ENCODE measurements at places on chromosomes 2 and 18.

DNA sequence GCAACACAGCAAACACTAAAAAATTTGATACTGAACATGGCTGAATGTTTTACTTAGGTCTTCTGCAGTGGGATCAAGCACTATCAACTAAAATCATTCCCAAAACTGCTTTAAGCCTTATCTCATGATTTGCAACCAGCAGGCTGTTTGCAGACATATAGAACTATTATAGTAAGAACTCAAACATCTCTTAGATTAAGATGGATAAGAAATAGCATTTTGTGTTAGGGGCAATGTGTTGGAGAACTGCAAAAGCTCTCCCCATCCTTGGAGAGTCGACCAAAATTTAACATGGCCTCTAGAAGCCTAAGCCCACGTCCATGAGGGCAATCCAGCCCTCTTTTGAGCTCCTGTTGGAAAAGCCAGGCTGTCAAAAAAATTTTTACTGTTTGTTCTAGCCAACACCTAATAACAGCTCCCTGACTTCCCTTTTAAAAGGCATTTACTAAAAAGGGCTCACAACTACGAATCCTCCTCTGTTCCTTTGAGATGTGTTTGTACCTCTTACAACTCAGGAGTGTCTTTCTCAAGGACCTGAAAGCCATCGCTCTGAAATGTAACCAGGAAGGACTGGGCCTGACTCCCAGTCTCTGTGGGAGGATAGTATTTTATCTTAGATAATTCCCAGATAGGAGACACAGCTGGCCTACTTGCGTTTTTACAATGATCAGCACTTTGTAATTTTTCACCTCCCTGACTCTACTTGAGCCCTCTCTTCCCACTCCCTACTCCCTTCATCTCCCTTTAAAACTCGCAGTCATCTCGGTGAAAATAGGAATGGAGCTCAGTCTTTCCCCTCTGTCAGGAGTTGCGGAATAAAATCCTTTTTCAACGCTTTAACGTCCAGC is 1.4 kb downstream of the KRCC1 start:
- no peak for DNase-seq

DNA sequence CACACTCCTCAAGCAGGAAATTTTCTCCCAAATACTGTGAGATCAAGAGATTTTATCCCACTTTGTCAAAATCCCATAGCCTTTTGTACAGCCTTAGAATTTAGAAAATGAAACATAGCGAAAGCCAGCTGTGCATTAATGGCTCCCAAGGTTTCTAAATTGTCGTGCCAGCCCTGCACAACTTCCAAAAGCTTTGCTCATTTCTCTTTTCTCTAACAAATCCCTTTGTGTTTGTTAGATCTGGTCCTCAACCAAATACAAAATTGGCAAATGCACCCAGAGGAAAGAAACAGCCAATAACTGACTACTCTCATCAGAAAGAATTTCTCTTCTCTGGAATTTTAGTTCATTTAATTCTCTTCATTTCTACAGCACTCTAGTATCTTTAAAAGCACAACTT is 361.1 kb downstream of the INSIG2 start:
- no peak for DNase-seq

GRCh38 chr2:54666131-54666633 is 57.3 kb upstream of the EML6 start:
- no peak for DNase-seq

DNA sequence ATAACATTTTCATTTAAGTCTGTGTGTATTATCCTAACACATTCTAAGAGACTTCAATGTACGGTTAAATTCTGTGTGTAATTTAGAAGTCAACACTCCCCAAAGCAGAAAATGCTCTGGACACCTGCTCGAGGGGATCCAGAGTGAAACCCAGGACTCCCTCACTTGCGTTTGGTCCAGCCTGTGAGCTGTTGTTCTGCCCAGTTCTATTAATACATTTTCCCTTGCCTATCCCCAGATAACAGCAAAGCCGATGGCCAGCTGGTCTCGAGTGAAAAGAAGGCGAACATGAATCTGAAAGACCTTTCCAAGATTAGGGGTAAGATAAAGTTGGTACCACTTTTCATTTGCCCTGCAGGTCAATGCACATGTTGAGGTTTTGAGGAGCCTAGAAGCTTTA is 31.0 kb upstream of the SP100 start:
- DNase-seq: no peak

All from stimulated activated CD4-positive, alpha-beta T cell treated with anti-CD3 and anti-CD28 coated beads, TNF-alpha, amount 100 ng/mL, for 4 hours (primary cell).